Tibial artery (tissue), 4 donors: ENCODE measurements at places on chromosomes 13 and 19.

- no peaks in the 10 kb centered on the region for H3K27me3 ChIP-seq
- peak overlapping the region; percentile 97 for H3K27ac ChIP-seq
- peaks cover 37% of the 10 kb centered on the region for H3K4me1 ChIP-seq
These were observed 2.5 kb downstream of the CDC34 start for GRCh38 chr19:534088-534487.

GRCh38 chr13:44412346-44412935 is 38.8 kb downstream of the SERP2 start:
- no peaks in the 10 kb centered on the region for H3K27me3 ChIP-seq
- H3K4me1 ChIP-seq: no peaks in the 10 kb centered on the region
- no peak for DNase-seq
- no peak overlapping the region for H3K4me3 ChIP-seq

DNA sequence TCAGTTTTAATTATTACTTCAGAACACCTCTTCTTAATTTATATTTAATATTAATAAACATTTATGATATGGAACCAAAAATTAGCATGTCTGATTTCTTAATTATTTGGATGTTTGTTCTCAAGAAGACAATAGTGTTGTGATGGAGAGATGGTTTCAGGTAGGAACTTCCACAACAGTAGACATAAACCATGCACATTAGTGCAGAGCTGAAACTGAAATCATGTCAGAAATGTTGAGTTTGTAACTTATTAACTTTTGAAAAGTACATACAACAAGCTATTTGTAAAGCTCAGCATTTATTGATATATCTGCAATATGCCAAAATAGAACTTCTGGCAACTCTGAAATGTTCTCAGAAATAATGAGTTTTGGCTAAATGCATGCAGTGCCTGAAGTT is 11.8 kb upstream of the EDNRB start:
- no peaks in the 10 kb centered on the region for H3K4me1 ChIP-seq
- H3K27ac ChIP-seq: no peak overlapping the region
- no peaks in the 10 kb centered on the region for H3K27me3 ChIP-seq
- no peak for DNase-seq
- H3K36me3 ChIP-seq: no peaks in the 10 kb centered on the region

- H3K4me1 ChIP-seq: no peaks in the 10 kb centered on the region
- H3K4me3 ChIP-seq: no peak overlapping the region
- DNase-seq: no peak
These were observed 148.6 kb downstream of the SLITRK6 start for GRCh38 chr13:85650613-85651012.

DNA sequence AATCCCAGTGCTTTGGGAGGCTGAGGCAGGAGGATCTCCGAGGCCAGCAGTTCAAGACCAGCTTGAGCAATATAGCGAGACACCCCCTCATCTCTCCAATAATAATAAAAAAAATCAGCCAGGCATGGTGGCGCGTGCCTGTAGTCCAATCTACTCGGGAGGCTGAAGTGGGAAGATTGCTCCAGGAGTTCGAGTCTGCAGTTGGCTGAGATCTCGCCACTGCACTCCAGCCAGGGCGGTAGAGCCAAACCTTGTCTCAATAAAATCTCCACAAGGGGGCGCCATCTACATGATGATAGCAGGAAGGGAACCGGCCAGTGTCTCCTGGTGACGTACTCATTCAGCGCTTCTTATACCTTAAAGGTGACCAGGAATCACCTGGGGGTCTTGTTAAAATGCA is 13.6 kb upstream of the C5AR1 start:
- no peak overlapping the region for H3K27ac ChIP-seq
- no peaks in the 10 kb centered on the region for H3K4me1 ChIP-seq
- DNase-seq: peak; percentile 81
- no peaks in the 10 kb centered on the region for H3K27me3 ChIP-seq
- H3K4me3 ChIP-seq: no peak overlapping the region

DNA sequence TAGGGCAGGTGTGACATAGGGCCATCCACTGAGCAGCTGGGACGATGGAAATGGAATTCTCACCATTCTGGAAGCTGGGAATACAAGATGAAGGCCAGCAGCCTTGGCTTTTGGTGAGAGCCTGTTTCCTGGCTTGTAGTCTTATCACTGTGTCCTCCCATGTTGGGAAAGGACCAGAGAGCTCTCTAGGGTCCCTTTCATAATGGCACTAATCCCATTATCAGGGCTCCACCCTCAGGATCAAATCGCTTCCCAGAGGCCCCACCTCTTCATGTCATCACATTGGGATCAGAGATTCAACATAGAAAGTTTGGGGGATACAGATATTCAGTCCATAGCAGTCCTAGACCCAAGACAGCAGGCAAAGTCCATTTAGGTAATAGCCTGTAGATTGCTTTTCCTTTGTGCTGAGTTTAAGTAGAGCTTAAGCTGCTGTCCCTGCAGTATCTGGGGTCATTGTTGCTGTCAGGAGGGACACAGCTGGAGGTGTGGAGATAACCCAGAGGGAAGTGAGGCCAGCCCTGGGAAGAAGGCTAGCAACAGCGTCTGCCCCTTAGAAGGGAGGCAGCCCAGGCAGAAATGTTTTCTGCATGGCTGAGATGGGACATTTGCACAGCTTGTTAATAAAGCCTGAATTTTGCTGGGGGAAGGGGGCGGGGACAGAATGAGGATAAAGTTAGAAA is 136.5 kb upstream of the GPR12 start:
- H3K27ac ChIP-seq: no peak overlapping the region
- no peak for DNase-seq
- H3K27me3 ChIP-seq: peaks cover 3% of the 10 kb centered on the region
- no peak overlapping the region for H3K4me3 ChIP-seq
- H3K4me1 ChIP-seq: no peaks in the 10 kb centered on the region

- no peak overlapping the region for H3K27ac ChIP-seq
- no peak for DNase-seq
- no peaks in the 10 kb centered on the region for H3K27me3 ChIP-seq
- no peaks in the 10 kb centered on the region for H3K4me1 ChIP-seq
These were observed 66.7 kb downstream of the FAM216B start for GRCh38 chr13:42847891-42848663.

DNA sequence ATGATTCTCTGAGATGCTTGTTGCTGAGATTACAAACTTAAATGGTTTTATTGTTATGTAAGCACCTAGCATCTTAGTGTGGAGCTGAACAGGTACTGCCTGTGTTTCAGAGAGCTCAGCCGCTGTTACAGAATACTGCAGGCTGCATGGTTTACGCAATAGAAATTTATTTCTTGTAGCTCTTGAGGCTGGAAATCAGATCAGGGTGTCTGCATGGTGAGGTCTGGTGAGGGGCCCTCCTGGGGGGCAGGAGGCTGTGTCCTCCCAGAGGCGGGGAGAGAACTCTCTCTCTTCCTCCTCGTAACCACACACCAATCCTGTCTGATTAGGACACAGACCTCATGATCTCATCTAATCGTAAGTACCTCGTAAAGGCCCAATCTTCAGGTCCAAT is 13.1 kb downstream of the ATP11A start:
- no peak overlapping the region for H3K27ac ChIP-seq
- no peaks in the 10 kb centered on the region for H3K27me3 ChIP-seq
- no peaks in the 10 kb centered on the region for H3K4me1 ChIP-seq

DNA sequence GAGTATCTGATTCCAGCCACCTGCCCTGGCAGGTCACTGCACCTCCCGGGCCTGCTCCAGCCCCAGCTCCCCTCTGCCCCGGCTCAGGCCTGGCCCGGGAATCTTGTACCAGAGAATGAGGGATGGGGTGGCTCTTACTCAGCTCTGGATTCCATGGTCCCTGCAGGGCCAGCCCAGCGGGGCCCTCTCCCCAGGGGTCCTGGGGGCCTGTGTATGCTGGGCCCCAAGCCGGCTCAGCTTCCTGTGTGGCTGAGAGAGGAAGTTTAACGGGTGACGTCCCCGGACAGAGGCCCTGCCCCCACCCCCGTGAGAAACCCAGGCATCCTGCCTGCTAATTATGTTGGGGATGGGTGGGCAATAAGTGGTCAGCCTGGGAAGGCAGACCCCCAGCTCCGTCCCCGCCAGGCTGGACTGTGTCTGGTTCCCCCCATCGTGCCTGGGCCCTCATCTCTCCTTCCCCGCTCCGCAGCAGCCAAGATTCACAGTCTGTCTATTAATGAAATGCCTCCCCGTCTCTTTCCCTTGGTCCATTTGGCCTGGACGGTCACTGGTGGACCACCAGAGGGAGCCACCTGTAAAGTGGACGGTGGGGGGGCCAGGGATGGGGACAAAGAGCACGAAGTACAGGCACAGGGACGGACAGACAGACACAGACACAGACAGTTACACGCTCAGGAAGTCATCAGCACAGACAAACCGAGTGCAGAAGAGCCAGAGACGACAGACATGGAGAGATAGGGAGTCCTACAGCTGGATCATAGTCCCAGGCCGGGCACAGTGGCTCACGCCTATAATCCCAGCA is at the start of gene DENND1C:
TSS of gene DENND1C (minus strand) at position 247 of the 802 bp plus-strand sequence. CDS start at position 155, 92 bp downstream.
- H3K4me3 ChIP-seq: no peak within 1 kb of the TSS
- peaks cover 56% of the 10 kb centered on the region for H3K27me3 ChIP-seq
- peaks cover 3% of the 10 kb centered on the region for H3K4me1 ChIP-seq
- no peak for DNase-seq
- H3K36me3 ChIP-seq: no peaks in the 10 kb centered on the region
- H3K27ac ChIP-seq: no peak within 1 kb of the TSS

- H3K4me1 ChIP-seq: peaks cover 43% of the 10 kb centered on the region
- H3K4me3 ChIP-seq: peak within 1 kb of the TSS; percentile 50
- peaks cover 8% of the 10 kb centered on the region for H3K27me3 ChIP-seq
- no peak for DNase-seq
These were observed at the start of gene POU4F1 for GRCh38 chr13:78603240-78603957. TSS of gene POU4F1 (minus strand) at chr13:78603552. CDS start at chr13:78603326, 226 bp downstream.
